ENCODE measurements at places on chromosomes 5 and 9. TPM values are rescaled to one million over a fixed set of nuclear protein-coding genes. Genes with fewer than 3 reads are reported as not detected.

AK8 gene
- not detected for total RNA-seq

LSM11 gene
- 7.9 TPM for total RNA-seq

QRFP gene
- total RNA-seq = not detected

PCDHA13 gene
- total RNA-seq = not detected

CA9 gene
- total RNA-seq = not detected

PLEKHG4B gene
- not detected for total RNA-seq

PCDHGB3 gene
- 0.81 TPM for total RNA-seq

PCBD2 gene
- total RNA-seq = 10.5 TPM

DNA sequence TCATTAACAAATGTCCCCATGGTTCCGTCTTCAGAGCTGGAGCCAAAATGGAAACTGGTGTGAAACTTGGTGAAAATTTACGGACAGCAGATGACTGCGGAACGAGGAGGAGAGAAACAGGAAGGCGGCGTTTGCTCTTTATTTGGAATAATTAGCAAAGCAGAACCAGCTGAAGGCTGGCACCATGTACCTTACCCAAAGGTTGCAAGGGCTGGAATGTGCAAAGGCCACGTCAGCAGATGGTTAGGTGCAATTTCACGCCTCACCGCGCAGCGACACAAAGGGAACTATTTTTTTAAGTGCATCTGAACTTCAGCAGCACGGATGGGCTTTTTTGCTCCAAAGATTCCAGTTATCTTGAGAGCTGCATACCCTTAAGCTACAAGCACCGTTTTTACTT is 127.4 kb downstream of the COL23A1 start:
- H3K27ac ChIP-seq = no peak overlapping the region
- no peak overlapping the region for H3K4me3 ChIP-seq
- no peak for DNase-seq
- H3K4me1 ChIP-seq = no peaks in the 10 kb centered on the region

DNA sequence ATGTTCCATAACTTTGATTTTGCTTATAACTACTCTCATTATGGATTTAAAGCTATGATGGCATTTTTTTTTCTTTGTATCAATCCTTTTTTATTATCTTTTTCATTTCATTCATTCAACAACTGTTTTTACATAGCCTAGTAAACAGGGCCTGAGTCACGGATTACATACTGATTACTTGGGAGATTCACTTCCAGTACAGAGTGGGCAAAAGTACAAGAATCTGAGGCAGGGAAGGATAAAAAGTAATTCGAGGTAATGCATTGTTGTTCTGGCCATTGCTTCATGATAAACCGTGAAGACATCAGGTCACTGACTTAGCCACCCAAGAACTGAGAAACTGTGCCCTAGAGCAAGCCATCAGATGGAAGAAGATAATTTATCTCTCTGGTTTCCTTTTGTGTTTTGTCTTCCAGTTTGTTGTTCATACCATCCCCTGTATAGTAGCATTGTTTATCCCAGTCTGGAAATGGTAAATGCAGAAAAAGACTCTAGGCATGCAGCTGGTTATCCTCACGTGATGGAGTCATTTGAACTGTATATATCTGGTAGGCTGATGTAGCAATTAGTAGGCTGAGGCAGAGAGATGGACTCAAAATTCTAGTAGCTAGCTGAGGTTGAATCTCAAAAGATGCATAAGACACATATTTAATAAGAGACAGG is 145.6 kb downstream of the CNTLN start:
- no peak overlapping the region for H3K4me3 ChIP-seq
- H3K27me3 ChIP-seq = no peaks in the 10 kb centered on the region
- H3K4me1 ChIP-seq = no peaks in the 10 kb centered on the region
- H3K36me3 ChIP-seq = peaks cover 6% of the 10 kb centered on the region
- H3K27ac ChIP-seq = no peak overlapping the region

GRCh38 chr9:137107982-137108381 is 6.6 kb downstream of the DPP7 start:
- H3K27ac ChIP-seq = no peak overlapping the region
- no peak for DNase-seq
- no peaks in the 10 kb centered on the region for H3K27me3 ChIP-seq
- peaks cover 7% of the 10 kb centered on the region for H3K36me3 ChIP-seq

DNA sequence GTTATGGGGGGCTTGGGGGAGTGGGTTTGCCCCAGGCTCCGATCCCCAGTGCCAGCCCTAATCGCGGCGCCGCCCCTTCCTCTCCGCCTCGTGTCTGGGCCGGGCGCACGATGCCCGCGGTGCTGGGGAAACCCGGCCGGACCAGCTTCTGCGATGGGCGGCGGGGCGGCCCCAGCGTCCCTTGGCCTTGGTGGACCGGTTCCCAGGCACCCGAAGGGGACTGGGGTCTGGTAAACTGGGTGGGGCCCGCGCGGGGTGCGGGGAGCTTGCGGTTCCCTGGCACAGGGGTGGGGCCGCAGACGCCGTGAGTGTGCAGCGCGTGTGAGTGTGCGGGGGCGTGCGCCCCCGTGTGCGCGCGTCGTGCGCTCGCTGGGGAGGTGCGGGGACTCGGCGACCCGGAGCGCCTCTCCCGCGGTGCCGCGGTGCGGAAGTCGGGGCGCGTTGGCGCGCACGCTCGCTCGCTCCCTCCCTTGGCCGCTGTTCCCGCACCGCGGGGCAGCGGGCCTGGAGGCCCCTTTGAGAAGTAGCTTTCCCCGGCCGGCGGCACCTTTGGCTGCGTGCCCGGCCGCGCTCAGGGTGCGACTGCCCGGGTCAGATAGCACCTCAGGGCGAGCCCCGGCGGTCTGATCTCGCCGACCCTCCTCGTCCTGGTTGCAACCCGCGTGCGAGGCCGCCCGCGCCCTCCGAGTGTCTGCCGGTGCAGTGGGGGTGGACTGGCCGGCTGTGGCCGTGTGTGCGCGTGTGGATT is 568 bp downstream of the MACIR start:
- DNase-seq = peak; percentile 79
- H3K27me3 ChIP-seq = peaks cover 6% of the 10 kb centered on the region
- H3K36me3 ChIP-seq = no peaks in the 10 kb centered on the region
- peak overlapping the region; percentile 97 for H3K4me3 ChIP-seq
- H3K4me1 ChIP-seq = peaks cover 23% of the 10 kb centered on the region

- H3K4me1 ChIP-seq = no peaks in the 10 kb centered on the region
- H3K36me3 ChIP-seq = no peaks in the 10 kb centered on the region
- no peaks in the 10 kb centered on the region for H3K27me3 ChIP-seq
- H3K4me3 ChIP-seq = no peak overlapping the region
- no peak overlapping the region for H3K27ac ChIP-seq
These were observed 812.2 kb downstream of the DTWD2 start for GRCh38 chr5:118176146-118176545.

GRCh38 chr5:67234671-67235176 is 38.1 kb upstream of the CD180 start:
- no peaks in the 10 kb centered on the region for H3K4me1 ChIP-seq
- H3K27ac ChIP-seq = no peak overlapping the region
- no peak overlapping the region for H3K4me3 ChIP-seq
- DNase-seq = no peak

GRCh38 chr9:114743446-114743845 is 61.5 kb upstream of the TEX48 start:
- no peak overlapping the region for H3K27ac ChIP-seq
- H3K36me3 ChIP-seq = no peaks in the 10 kb centered on the region
- no peak overlapping the region for H3K4me3 ChIP-seq
- no peak for DNase-seq
- H3K4me1 ChIP-seq = peaks cover 16% of the 10 kb centered on the region

DNA sequence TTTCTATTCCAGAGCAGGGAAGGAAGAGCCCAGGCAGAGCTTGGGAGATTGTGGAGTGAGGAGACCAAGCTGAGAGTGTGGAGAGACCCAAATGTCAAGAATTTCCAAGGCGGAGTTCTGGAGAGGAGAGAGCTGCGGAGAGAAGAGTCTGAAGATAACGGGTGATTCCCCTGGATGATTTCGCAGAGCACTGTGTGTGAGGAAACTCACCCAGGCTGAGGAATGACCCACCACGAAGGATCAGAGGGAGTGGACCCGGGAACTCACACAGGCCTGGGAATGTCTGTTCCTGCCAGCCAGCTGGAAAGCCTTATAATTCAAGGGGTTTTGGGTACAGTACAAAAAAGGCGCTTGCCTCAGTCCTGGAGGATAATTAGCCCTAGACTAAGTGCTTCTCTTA is 94.2 kb downstream of the WNK2 start:
- no peak overlapping the region for H3K27ac ChIP-seq
- no peaks in the 10 kb centered on the region for H3K4me1 ChIP-seq
- DNase-seq = no peak
- H3K36me3 ChIP-seq = no peaks in the 10 kb centered on the region

- no peaks in the 10 kb centered on the region for H3K36me3 ChIP-seq
- H3K27ac ChIP-seq = peak overlapping the region; percentile 31
- peaks cover 28% of the 10 kb centered on the region for H3K27me3 ChIP-seq
- peaks cover 28% of the 10 kb centered on the region for H3K4me1 ChIP-seq
These were observed 1.7 kb upstream of the EFNA5 start for GRCh38 chr5:107672211-107673038.

DNA sequence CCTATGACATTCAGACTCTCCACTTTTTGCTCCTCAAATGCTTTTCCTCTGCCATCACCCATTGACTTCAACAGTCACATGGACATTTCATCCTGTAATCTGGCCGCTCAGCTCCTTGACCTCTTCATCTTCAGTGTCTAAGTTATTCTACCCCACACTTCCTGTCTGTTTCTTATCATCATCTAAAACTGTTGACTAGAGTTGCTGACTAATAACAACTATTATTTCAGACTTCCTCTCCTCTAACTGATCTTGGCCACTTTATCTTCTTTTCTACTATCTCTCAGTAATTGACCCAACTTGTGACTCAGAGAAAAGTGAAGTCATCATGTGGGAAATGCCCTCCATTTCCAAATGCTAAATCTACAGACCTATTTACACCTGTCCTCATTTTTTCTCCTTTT is 254.7 kb upstream of the TRPC7 start:
- H3K4me1 ChIP-seq = no peaks in the 10 kb centered on the region
- no peaks in the 10 kb centered on the region for H3K36me3 ChIP-seq
- H3K4me3 ChIP-seq = no peak overlapping the region

GRCh38 chr5:31225118-31225517 is 31.6 kb downstream of the CDH6 start:
- H3K4me3 ChIP-seq = no peak overlapping the region
- no peaks in the 10 kb centered on the region for H3K4me1 ChIP-seq
- no peak overlapping the region for H3K27ac ChIP-seq

DNA sequence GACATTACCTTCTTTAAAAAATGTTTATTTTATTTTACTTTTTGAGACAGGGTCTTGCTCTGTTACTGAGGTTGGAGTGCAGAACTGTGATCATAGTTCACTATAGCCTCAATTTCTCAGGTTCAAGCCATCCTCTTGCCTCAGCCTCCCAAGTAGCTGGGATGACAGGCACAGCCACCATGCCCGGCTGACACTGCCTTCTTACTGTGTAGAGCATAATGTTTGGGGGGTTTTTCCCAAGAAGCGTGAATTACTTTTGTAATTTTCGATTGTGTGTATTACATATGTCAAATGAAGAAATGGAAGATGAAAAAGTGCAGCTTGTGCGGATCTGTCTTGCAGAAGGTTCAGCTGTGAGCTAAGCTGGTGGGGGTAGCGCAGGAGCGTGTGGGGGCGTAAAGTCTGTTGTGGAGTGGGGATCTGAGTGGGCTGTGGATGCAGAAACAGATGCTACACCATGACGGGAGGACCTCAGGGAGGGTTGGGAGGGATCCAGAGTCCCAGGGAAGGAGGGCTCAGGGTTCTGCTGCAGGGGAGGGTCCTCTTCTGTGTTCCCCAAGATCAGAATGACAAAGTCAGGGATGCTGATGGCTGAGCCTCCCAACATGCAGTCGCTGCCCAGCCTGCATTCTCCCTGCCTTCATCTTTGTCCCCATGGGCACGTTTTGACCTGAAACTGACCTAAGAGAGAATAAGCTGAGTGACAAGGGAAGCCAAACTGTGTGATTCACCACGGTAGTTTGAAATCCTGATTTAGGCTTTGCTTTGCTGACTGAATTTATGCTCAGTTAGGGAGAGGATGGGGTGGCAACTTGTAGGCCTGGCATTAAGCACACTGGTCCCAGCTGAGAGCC is 6.8 kb upstream of the ANKRD33B start:
- no peak overlapping the region for H3K27ac ChIP-seq
- no peaks in the 10 kb centered on the region for H3K36me3 ChIP-seq
- H3K4me3 ChIP-seq = no peak overlapping the region
- peaks cover 27% of the 10 kb centered on the region for H3K27me3 ChIP-seq
- DNase-seq = no peak

DNA sequence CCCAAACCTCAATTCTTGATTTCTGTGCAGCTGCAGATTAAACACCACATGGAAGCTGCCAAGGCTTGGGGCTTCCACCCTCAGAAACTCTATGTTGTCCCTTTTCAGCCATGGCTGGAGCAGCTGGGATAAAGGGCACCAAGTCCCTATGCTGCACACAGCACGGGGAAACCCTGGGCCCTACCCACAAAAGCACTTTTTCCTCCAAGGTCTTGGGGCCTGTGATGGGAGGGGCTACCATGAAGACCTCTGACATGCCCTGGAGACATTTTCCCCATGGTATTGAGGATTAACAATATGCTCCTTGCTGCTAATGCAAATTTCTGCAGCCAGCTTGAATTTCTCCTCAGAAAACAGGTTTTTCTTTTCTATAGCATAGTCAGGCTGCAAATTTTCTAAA is 41.8 kb upstream of the CDH9 start:
- no peak for DNase-seq
- H3K36me3 ChIP-seq = peaks cover 24% of the 10 kb centered on the region
- H3K4me3 ChIP-seq = no peak overlapping the region
- no peak overlapping the region for H3K27ac ChIP-seq

GRCh38 chr9:133003071-133003461 is 24.6 kb downstream of the GFI1B start:
- peaks cover 9% of the 10 kb centered on the region for H3K4me1 ChIP-seq
- DNase-seq = no peak
- no peak overlapping the region for H3K27ac ChIP-seq

GRCh38 chr5:174317256-174317894 is 271.9 kb downstream of the NSG2 start:
- no peak overlapping the region for H3K4me3 ChIP-seq
- no peaks in the 10 kb centered on the region for H3K4me1 ChIP-seq
- no peak for DNase-seq
- H3K36me3 ChIP-seq = no peaks in the 10 kb centered on the region

GRCh38 chr5:135242866-135243555 is 156.0 kb downstream of the MACROH2A1 start:
- DNase-seq = peak; percentile 25
- no peaks in the 10 kb centered on the region for H3K27me3 ChIP-seq
- no peak overlapping the region for H3K27ac ChIP-seq
- no peaks in the 10 kb centered on the region for H3K36me3 ChIP-seq

DNA sequence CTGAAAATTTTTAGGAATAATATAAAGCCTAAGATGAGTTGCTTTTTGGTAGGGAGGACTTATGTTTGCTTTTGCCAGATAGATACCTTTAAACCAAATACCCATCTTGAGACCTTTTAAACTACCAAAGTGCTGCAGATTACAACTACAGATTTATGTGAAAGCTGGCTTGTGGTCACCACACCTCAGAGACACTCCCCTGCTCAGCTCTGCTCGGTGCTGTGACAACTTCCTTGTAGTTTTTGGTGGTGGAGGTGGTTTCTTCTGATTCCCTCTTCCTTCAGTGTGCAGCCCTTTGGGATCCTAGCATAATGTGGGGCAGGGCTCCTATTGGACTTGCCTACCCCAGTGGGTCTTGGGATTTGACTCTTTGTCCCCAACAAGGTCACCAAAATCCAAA is 29.2 kb downstream of the GARNL3 start:
- peaks cover 8% of the 10 kb centered on the region for H3K4me1 ChIP-seq
- no peaks in the 10 kb centered on the region for H3K27me3 ChIP-seq
- no peak overlapping the region for H3K4me3 ChIP-seq
- no peak overlapping the region for H3K27ac ChIP-seq

GRCh38 chr9:91646702-91647101 is 223.1 kb upstream of the NFIL3 start:
- DNase-seq = no peak
- no peak overlapping the region for H3K27ac ChIP-seq
- H3K4me3 ChIP-seq = no peak overlapping the region
- H3K36me3 ChIP-seq = no peaks in the 10 kb centered on the region
- H3K27me3 ChIP-seq = peaks cover 50% of the 10 kb centered on the region
